ENCODE measurements at places on chromosomes 4 and X. TPM values are rescaled to one million over a fixed set of nuclear protein-coding genes. Genes with fewer than 3 reads are reported as not detected.

Gene RGN
- not detected for total RNA-seq

GRCh38 chr4:111269439-111269838 is 646.6 kb upstream of the PITX2 start:
- no peaks in the 10 kb centered on the region for H3K4me1 ChIP-seq
- no peaks in the 10 kb centered on the region for H3K27me3 ChIP-seq
- no peak overlapping the region for H3K27ac ChIP-seq
- DNase-seq, result no peak
- no peak overlapping the region for H3K4me3 ChIP-seq

- no peak for DNase-seq
- no peak overlapping the region for H3K4me3 ChIP-seq
- no peaks in the 10 kb centered on the region for H3K4me1 ChIP-seq
- no peaks in the 10 kb centered on the region for H3K27me3 ChIP-seq
- no peak overlapping the region for H3K27ac ChIP-seq
- H3K36me3 ChIP-seq, result no peaks in the 10 kb centered on the region
Observed at GRCh38 chrX:87664381-87664780, 146.8 kb downstream of the KLHL4 start.

Gene PLXNB3
- 3.1 TPM for total RNA-seq

Gene SPANXA2
- total RNA-seq, result not detected

GRCh38 chrX:130261296-130261893 is 7.3 kb downstream of the ZNF280C start:
- no peak overlapping the region for H3K4me3 ChIP-seq
- no peaks in the 10 kb centered on the region for H3K4me1 ChIP-seq
- no peak for DNase-seq

DNA sequence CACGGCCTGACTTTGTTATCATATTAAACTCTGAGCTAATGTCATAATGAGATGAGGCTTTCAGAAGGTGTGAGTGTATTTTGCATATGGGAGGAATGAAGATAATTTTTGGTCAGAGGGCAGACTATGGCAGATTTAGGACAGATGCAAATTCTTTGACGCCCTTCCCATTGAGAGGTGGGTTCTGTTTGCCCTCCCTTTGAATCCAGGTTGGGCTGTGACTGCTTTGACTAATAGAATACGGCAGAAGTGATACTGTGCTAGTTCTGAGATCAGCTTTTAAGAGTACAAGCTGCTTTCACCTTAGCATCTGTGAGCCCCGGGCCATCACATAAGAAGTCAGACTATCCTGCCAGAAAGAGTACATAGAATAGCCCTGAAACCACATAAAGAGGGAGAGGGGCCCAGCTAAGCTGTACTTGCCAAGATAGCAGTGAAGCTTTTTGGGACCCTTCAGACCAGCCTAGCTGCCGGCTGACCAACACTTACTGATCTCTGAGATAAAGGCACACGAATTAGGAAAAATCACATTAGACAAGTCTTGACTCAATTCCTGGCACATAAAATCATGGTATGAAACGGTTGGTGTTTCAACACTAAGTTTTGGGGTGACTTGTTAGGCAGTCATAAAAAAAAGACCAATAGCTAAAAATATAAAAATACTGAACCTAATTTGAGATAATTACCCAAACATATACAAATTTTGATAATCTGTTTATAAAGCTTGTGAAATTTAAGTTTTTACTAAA is 166.7 kb upstream of the SH3RF1 start:
- no peaks in the 10 kb centered on the region for H3K36me3 ChIP-seq
- no peak overlapping the region for H3K4me3 ChIP-seq
- H3K27ac ChIP-seq, result no peak overlapping the region
- no peaks in the 10 kb centered on the region for H3K4me1 ChIP-seq

GRCh38 chr4:108492816-108493595 is 127.4 kb upstream of the RPL34 start:
- DNase-seq, result peak; percentile 30
- H3K4me3 ChIP-seq, result no peak overlapping the region
- H3K36me3 ChIP-seq, result no peaks in the 10 kb centered on the region
- no peaks in the 10 kb centered on the region for H3K27me3 ChIP-seq

DNA sequence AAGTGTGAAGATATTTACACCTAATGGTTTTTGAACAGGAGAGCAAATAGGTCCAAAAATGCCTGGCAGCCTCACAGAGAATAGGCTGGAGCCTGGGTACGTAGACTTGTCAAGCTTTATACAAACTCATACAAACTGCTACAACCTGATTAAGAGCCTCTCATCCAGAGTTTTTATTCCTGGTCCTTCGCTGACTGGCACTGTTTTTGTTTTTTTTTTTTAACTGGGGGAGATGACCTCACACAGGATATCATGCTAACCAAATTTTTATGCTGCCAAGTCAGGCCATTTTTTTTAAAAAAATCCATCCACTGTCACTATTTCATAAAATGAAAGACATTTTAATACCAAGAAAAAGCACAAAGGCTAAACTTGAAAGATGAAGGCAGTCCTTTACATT is 1.9 kb downstream of the FAM114A1 start:
- no peak for DNase-seq
- peak overlapping the region; percentile 93 for H3K27ac ChIP-seq
- H3K4me1 ChIP-seq, result peaks cover 59% of the 10 kb centered on the region
- no peaks in the 10 kb centered on the region for H3K36me3 ChIP-seq
- H3K27me3 ChIP-seq, result no peaks in the 10 kb centered on the region

Gene FRAS1
- total RNA-seq, result 3.0 TPM

DNA sequence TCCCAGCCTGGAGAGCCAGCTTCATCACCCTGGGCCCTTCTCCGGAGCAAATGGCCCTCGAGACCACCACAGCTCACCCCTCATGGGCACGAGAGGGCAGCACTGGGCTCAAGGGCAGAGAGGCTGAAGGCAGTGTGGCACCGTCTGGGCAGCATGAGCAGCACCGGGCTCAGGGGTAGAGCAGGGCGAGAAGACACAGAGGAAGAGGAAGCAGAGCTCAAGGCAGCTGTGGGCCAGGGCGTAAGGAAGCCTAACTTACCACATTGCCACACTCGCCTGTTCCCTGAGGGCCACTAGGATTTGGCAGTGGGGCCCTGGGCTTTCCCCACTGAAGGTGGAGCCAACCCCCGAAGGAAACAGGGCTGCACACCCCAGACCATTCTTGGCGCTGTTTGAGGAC is 15.5 kb downstream of the ZNF185 start:
- no peak overlapping the region for H3K27ac ChIP-seq
- no peaks in the 10 kb centered on the region for H3K36me3 ChIP-seq
- no peaks in the 10 kb centered on the region for H3K4me1 ChIP-seq
- no peak overlapping the region for H3K4me3 ChIP-seq

DNA sequence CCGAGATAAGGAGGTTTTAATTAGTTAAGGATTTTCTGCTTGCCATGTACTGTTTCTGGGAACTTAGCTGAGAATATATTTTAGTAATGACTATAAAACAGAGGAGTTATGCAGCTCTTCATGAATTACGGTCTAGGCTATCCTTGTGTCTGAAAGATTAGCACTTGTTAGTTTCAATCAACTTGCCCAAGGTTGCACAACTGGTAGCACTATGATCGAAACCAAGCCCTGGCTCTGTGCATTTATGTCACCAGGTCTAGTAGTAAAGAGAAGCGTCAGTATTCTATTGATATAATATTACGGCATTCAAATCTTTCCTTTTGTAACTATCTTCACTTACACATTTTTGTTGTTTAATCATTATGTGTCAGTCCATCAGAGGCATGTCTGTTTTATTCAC is 176.0 kb downstream of the TLL1 start:
- H3K36me3 ChIP-seq, result no peaks in the 10 kb centered on the region
- H3K27me3 ChIP-seq, result no peaks in the 10 kb centered on the region
- DNase-seq, result no peak
- no peaks in the 10 kb centered on the region for H3K4me1 ChIP-seq
- no peak overlapping the region for H3K27ac ChIP-seq
- H3K4me3 ChIP-seq, result no peak overlapping the region

DNA sequence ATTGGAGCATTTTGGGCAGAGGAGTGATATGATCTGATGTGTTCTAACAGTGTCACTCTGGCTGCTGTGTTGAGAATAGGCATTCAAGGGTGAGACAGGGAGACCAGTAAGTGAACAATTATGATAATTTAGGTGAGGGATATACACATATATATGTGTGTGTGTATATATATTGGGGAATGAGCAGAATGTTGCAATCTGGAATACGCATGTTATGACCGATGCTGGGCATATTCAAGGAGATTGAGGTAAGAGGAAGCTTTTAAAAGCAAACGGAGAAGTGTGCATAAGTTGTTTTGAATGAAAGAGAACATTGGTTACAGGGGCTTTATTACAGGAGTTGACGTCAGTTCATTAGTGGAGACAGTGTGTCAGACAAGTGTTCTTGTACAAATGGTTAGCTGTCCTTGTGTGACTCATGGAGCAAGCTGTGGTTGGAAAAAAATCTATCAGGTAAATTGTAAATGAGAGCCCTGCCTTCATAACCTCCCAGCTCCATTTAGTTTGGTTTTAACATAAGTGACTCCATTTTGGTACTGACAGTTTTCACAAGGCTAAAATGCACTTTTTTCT is 442.5 kb upstream of the LCORL start:
- H3K4me1 ChIP-seq, result no peaks in the 10 kb centered on the region
- H3K4me3 ChIP-seq, result no peak overlapping the region
- no peak overlapping the region for H3K27ac ChIP-seq
- DNase-seq, result no peak
- no peaks in the 10 kb centered on the region for H3K27me3 ChIP-seq
- H3K36me3 ChIP-seq, result no peaks in the 10 kb centered on the region

DNA sequence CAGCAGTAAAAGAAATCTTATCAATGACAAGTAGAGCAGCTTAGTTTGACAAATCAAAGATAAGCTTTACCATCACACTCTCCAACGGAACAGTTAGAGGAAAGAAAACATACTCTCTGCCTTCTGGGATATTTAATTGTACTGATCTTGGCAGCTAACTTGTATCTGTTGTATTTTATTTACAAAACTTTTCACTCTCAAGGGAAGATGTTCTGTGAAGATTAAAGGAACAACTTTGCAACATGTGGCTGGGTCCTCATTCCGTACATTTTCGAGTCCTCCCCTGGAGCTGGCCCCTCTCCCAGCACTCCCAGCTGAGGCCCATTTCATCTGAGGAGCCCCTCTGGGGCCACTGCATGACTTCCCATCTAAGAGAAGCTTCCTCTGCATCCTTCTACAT is 74.4 kb downstream of the RPS3A start:
- no peak overlapping the region for H3K4me3 ChIP-seq
- H3K4me1 ChIP-seq, result peaks cover 5% of the 10 kb centered on the region
- DNase-seq, result peak; percentile 39
- no peaks in the 10 kb centered on the region for H3K27me3 ChIP-seq
- peaks cover 16% of the 10 kb centered on the region for H3K36me3 ChIP-seq

DNA sequence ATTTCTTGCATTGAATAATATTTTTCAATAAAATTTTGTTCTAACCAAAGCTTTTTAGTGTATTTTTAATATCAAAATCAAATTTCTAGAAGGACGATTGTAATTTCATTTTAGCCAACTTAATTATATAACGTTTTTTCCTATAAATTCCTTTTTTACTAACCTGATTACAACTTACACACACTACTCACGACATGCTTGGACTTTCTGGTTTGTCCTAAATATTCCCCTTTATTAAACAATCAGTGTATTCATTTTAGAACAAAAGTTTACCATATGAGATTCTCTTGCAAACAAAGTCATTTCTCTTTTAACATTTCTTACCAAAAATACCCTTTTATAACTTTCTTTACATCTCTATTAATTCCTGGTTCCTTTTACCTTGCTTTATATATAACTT is 173.7 kb downstream of the PWWP3B start:
- H3K36me3 ChIP-seq, result no peaks in the 10 kb centered on the region
- H3K4me1 ChIP-seq, result no peaks in the 10 kb centered on the region
- DNase-seq, result no peak

Gene SHROOM2
- total RNA-seq, result 12.2 TPM

Gene USP26
- not detected for total RNA-seq

Gene PRKG2
- total RNA-seq, result not detected

Gene GCNA
- 1.9 TPM for total RNA-seq

DNA sequence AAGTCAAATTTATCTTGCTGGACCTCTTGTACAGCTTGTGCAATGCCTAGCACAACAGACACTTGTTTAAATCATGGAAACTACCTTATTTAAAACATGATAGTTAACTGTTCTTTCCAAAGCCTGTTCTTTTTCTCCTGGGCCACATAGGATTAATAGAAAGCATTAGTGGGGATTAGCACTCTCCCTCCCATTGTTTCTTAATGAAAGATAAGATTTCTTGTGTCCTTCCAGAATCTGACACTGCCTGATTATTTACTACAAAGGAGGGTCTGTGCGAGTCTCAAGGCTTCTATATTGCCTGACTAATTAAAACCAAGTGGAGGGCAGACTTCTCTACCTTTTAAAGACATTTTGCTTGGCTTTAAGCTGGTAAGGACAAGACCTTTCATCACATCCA is 8.5 kb upstream of the ELMOD2 start:
- H3K27ac ChIP-seq, result no peak overlapping the region
- no peaks in the 10 kb centered on the region for H3K4me1 ChIP-seq
- DNase-seq, result no peak
- no peaks in the 10 kb centered on the region for H3K27me3 ChIP-seq
- H3K36me3 ChIP-seq, result no peaks in the 10 kb centered on the region

Gene ZNF81
- total RNA-seq, result 9.2 TPM

Gene PCDH7
- 29.7 TPM for total RNA-seq

DNA sequence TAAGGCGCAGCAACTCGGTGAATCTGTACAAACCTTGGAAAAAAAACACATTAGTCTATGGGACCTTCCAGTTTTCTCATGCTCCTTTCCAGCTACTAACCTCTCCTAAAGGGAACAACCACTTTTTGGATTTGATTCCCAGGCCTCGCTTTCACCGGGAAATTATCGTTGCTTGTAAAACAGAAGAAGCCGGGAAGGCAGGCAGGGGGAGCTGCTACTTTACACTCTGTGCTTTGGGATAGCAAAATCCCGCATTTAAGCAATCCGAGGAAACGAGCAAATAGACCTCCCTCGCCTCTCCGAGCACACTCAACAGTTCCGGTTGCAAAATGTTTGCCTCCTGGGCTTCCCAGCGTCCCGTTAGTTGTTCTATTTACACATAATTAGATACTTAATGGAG is 1.2 kb downstream of the CD38 start:
- peaks cover 24% of the 10 kb centered on the region for H3K4me1 ChIP-seq
- H3K4me3 ChIP-seq, result peak overlapping the region; percentile 21
- peak; percentile 33 for DNase-seq
- H3K36me3 ChIP-seq, result no peaks in the 10 kb centered on the region
- peak overlapping the region; percentile 71 for H3K27ac ChIP-seq

DNA sequence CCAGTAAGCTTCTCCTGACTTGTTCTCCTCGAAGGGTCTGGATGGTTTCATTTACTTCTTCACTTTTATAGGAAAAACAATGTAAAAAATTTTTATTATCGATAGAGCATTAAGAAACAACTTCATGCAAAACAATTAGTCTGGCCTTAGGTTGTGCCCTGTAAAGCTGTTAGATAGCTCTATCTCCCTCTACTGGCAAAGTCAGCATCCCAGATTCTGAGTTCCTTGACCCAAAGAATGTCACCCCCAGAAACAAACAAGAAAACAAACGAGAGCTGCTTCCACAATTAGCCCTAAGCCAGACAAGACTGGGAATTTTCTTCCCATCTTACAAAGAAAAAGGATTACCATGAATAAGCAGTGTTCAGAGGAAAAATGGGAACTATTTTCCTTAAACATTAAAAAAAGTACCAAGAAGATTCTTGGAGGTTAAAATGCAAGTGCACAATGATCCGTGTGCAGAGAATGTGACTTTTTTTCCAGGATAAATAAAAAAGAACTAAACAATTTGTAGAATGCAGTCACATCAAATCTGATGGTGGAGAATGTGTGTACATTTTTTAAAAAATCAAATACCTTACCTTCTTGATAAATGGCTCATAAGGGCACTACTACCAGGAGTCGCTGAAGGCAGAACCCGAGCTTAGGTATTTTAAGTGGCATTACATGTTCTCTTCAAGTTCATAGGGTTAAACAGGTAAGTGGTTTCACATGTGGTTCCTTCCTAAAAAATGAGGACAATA is 293.2 kb downstream of the FBXO8 start:
- H3K27ac ChIP-seq, result peak overlapping the region; percentile 42
- no peaks in the 10 kb centered on the region for H3K36me3 ChIP-seq
- H3K27me3 ChIP-seq, result no peaks in the 10 kb centered on the region
- no peaks in the 10 kb centered on the region for H3K4me1 ChIP-seq
- DNase-seq, result no peak

Data from transverse colon (tissue), 4 donors.